GM12878 (cell line): ENCODE measurements at places on chromosomes 16 and 17. TPM values are rescaled to one million over a fixed set of nuclear protein-coding genes. Genes with fewer than 3 reads are reported as not detected.

- no peaks in the 10 kb centered on the region for H3K36me3 ChIP-seq
- no peak for DNase-seq
- H3K4me1 ChIP-seq, result no peaks in the 10 kb centered on the region
- H3K27me3 ChIP-seq, result no peaks in the 10 kb centered on the region
- no peak overlapping the region for H3K4me3 ChIP-seq
These were observed 149.0 kb upstream of the MPHOSPH6 start for GRCh38 chr16:82319038-82319437.

DNA sequence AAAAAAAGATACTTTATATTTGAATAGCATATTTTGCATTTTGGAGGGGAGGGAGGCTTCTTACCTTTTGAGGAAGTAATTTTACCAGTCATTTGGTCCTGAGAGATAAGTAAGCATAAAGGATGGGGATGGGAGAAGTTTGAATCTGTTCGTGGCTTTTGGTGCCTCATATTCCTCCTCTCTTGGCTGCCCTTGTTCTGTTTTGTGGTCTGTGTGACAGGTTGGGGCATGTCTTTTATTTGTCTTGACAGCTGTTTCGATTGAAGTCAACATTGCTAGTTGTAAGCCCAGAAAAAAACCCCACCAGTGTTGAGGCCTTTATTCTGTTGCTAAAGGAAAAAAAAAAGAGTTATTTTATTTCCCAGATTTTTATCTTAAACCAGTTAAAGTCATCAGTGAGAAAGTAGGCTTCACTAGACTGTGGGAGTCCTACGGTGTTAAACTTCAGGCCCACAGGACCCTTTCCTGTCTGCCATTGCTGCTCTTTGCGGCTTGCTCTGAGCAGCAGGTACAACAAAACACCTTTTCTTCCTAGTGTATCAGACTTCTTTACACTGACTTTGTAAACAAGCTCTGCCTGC, 11.4 kb downstream of the SLC7A6 start:
- H3K27me3 ChIP-seq, result no peaks in the 10 kb centered on the region
- H3K27ac ChIP-seq, result peak overlapping the region; percentile 70
- H3K4me3 ChIP-seq, result peak overlapping the region; percentile 28; the same call in 1 of the 2 replicates
- H3K36me3 ChIP-seq, result peaks cover 18% of the 10 kb centered on the region
- DNase-seq, result peak; percentile 96

GRCh38 chr16:69087161-69087581, 18.3 kb upstream of the HAS3 start:
- DNase-seq, result no peak
- no peaks in the 10 kb centered on the region for H3K36me3 ChIP-seq
- H3K27ac ChIP-seq, result no peak overlapping the region
- no peaks in the 10 kb centered on the region for H3K27me3 ChIP-seq
- peaks cover 10% of the 10 kb centered on the region for H3K4me1 ChIP-seq
- no peak overlapping the region for H3K4me3 ChIP-seq

DNA sequence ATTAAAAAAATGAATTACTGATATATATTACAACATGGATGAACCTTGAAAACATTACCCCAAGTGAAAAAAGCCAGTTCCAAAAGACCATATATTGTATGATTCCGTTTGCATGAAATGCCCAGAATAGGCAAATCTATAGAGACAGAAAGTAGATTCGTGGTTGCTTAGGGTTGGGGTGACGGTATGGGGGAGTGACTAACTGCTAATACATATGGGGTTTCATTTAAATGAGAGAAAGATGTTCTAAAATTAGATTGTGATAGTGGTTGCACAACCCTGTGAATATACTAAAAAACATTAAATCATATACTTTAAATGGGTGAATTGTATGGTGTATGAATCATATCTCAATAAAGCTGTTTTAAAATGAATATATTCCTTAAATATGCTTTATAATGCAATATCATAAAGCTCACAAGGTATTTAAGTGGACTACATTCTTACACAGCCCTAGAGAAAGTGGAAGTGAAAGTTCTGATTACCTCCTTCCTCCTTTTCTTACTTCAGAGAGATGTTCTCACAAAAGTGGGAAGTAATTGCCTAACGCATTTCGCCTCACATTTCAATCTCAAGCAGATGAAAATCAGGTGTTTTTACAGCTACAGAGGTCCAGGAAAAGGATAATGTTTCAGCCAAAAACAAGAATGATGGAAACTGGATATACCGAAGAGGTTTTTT, 142.7 kb upstream of the GNAO1 start:
- H3K27ac ChIP-seq, result no peak overlapping the region
- DNase-seq, result peak; percentile 27
- H3K4me1 ChIP-seq, result peaks cover 7% of the 10 kb centered on the region; the same call in 1 of the 2 replicates
- no peaks in the 10 kb centered on the region for H3K36me3 ChIP-seq
- no peaks in the 10 kb centered on the region for H3K27me3 ChIP-seq
- H3K4me3 ChIP-seq, result no peak overlapping the region

DNA sequence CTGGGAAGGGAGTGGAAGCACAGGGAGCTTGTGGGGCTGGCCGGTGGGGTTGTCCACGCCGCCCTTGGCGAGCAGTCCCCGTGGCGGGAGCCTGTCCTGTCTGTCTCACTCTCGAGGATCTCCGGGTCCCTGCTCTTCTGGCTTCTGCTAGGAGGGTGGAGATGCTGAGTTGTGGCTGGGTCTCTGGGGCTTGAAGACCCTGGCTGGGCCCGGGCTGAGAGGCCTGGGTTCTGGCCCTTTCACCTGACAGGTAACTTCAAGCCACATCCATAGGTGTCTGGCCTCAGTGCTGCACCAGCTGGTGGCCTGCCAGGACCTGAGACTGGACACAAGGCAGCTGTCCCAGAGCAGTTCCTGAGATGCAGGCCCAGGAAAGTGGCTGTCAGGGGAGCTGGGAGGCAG, 46.7 kb downstream of the PRMT7 start:
- peaks cover 23% of the 10 kb centered on the region for H3K4me1 ChIP-seq
- DNase-seq, result no peak
- peaks cover 23% of the 10 kb centered on the region for H3K36me3 ChIP-seq
- no peak overlapping the region for H3K4me3 ChIP-seq
- no peaks in the 10 kb centered on the region for H3K27me3 ChIP-seq

GRCh38 chr16:88276591-88276990, 106.2 kb upstream of the ZNF469 start:
- no peaks in the 10 kb centered on the region for H3K4me1 ChIP-seq
- H3K4me3 ChIP-seq, result no peak overlapping the region
- no peaks in the 10 kb centered on the region for H3K36me3 ChIP-seq

GRCh38 chr16:79648826-79649225, 48.3 kb upstream of the MAF start:
- no peak overlapping the region for H3K4me3 ChIP-seq
- no peaks in the 10 kb centered on the region for H3K36me3 ChIP-seq
- no peaks in the 10 kb centered on the region for H3K4me1 ChIP-seq
- no peak overlapping the region for H3K27ac ChIP-seq
- DNase-seq, result no peak

The GRAPL gene
- total RNA-seq, result 29.3 and 32.4 TPM in 2 replicates

The KRTAP1-5 gene
- not detected in 2 replicates for total RNA-seq

The ZC3H18 gene
- 50.4 and 58.3 TPM in 2 replicates for total RNA-seq

The SEC14L5 gene
- total RNA-seq, result not detected in 2 replicates

The TSPAN10 gene
- total RNA-seq, result 0.41 and 0.56 TPM in 2 replicates

The TOX3 gene
- 0.13 TPM in 1 of 2 replicates, not detected in the other for total RNA-seq

The KRTAP4-1 gene
- total RNA-seq, result not detected in 2 replicates

The YPEL2 gene
- 0.69 and 0.92 TPM in 2 replicates for total RNA-seq

The C16orf92 gene
- total RNA-seq, result not detected in 2 replicates

The NEUROD2 gene
- not detected in 2 replicates for total RNA-seq

The VTN gene
- 1.3 TPM in 2 replicates for total RNA-seq
